ENCODE measurements at places on chromosomes 12 and 14. TPM values are rescaled to one million over a fixed set of nuclear protein-coding genes. Genes with fewer than 3 reads are reported as not detected.

GRCh38 chr14:31283578-31284252 lies 76.1 kb upstream of the HECTD1 start:
- H3K36me3 ChIP-seq: no peaks in the 10 kb centered on the region
- H3K4me1 ChIP-seq: no peaks in the 10 kb centered on the region
- H3K27ac ChIP-seq: no peak overlapping the region
- DNase-seq: no peak
- no peaks in the 10 kb centered on the region for H3K27me3 ChIP-seq

DNA sequence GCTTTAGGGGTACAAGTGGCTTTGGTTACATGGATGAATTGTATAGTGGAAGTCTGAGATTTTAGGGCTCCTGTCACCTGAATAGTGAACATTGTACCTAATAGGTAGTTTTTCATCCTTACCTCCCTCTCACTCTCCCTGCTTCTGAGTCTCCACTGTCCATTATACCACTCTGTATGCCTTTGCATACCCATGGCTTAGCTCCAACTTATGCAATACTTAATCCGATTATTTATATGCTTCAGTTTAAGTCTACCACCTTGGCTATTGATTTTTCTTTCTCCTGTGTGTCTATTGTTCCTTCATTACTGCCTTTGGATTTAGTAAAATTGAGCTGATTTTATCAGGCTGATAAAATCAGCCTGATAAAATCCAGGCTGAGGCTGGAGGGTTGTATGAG lies 30.5 kb upstream of the C12orf71 start:
- H3K4me3 ChIP-seq: no peak overlapping the region
- DNase-seq: no peak
- no peaks in the 10 kb centered on the region for H3K36me3 ChIP-seq

GRCh38 chr12:83168751-83169150 lies 482.0 kb downstream of the TMTC2 start:
- H3K36me3 ChIP-seq: no peaks in the 10 kb centered on the region
- DNase-seq: no peak
- H3K4me1 ChIP-seq: no peaks in the 10 kb centered on the region
- H3K27me3 ChIP-seq: no peaks in the 10 kb centered on the region

DNA sequence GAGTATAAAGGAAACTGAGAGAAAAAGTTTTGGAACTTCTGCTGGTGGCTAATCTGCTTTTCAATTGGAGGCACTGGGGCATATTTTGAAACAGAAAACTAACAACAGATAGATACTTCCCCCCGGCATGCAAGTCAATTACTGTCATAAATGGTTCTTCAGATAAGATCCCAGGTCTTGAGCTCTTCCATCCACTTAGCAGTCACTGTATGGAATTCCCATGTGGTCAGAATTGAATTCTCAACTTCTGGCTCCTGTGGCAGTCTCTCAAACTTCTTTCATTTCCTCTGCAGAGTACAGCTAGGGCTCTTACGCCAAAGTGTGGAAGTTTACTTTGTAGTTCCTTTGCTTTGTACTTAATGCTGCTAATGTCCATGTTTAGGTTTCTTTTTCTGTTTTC lies 452.2 kb downstream of the IPO8 start:
- H3K27ac ChIP-seq: no peak overlapping the region
- no peaks in the 10 kb centered on the region for H3K36me3 ChIP-seq
- DNase-seq: no peak
- H3K4me1 ChIP-seq: no peaks in the 10 kb centered on the region

Gene CMA1
- not detected for total RNA-seq

Gene DACT1
- 3.5 TPM for total RNA-seq

Gene COQ10A
- total RNA-seq: 68.5 TPM

Gene KLHDC1
- total RNA-seq: 9.4 TPM
